ENCODE measurements at places on chromosomes 2 and 18. TPM values are rescaled to one million over a fixed set of nuclear protein-coding genes. Genes with fewer than 3 reads are reported as not detected.

Gene NLRC4
- 0.98 TPM for total RNA-seq

Gene ATAD2B
- total RNA-seq = 64.5 TPM

Gene COLEC11
- not detected for total RNA-seq

Gene UGT1A10
- not detected for total RNA-seq

Gene MERTK
- total RNA-seq = not detected

Gene TAF4B
- total RNA-seq = 13.4 TPM

GRCh38 chr2:33321236-33321771, 155.1 kb upstream of the RASGRP3 start:
- no peak overlapping the region for H3K27ac ChIP-seq
- DNase-seq = no peak
- no peaks in the 10 kb centered on the region for H3K36me3 ChIP-seq

DNA sequence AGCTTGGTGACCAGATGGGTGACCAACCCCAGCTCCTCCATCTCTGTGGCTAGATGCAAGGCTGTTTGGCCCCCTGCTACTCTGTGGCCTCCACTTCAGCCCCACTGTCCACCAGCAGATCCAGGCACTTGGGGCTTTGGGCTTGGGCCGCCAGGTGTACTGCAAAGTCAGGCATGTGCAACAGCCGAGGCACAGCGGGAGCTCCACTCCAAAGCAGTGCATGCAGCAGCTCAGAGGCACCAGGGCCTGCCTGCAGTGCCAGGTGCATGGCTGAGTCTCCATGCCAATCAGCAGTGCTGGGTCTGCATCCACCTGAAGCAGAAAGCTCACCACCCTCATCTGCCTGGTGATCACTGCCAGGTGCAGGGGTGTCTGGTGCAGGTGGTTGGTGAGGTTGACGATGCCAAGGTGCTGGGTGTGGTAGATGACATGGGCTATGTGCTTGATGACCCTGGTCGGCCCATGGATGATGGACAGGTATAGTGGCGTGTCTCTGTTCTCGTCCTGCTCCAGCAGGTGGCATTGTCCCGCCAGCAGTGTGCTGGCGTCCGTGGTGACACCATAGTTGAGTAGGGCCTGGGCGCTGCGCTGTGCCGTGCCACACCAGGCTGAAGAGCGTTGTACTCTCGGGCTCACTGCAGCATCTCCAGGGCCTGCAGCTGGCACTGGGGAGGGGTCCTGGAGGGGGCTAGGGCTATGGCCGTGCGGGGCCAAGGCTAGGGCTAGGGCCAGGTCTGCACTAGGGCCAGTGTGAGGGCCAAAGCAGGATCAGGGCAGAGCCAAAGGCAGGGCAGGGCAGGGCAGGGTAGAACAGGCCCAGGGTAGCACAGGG, 1.0 kb upstream of the ANKRD62 start:
- H3K27ac ChIP-seq = no peak overlapping the region
- no peaks in the 10 kb centered on the region for H3K27me3 ChIP-seq

- peaks cover 2% of the 10 kb centered on the region for H3K36me3 ChIP-seq
- no peak overlapping the region for H3K4me3 ChIP-seq
- peaks cover 5% of the 10 kb centered on the region for H3K4me1 ChIP-seq
These were observed 49.1 kb downstream of the C2orf76 start for GRCh38 chr2:119317554-119317953.

- H3K4me1 ChIP-seq = peaks cover 17% of the 10 kb centered on the region
- peak overlapping the region; percentile 73 for H3K27ac ChIP-seq
- H3K36me3 ChIP-seq = no peaks in the 10 kb centered on the region
- H3K27me3 ChIP-seq = no peaks in the 10 kb centered on the region
- H3K4me3 ChIP-seq = peak overlapping the region; percentile 36
These were observed 210.3 kb upstream of the RBMS1 start for GRCh38 chr2:160703648-160704585.

- no peak overlapping the region for H3K4me3 ChIP-seq
- peaks cover 18% of the 10 kb centered on the region for H3K27me3 ChIP-seq
- H3K27ac ChIP-seq = no peak overlapping the region
- H3K4me1 ChIP-seq = peaks cover 12% of the 10 kb centered on the region
- DNase-seq = no peak
These were observed 4.6 kb downstream of the DPP4 start for GRCh38 chr2:162069267-162069903.

DNA sequence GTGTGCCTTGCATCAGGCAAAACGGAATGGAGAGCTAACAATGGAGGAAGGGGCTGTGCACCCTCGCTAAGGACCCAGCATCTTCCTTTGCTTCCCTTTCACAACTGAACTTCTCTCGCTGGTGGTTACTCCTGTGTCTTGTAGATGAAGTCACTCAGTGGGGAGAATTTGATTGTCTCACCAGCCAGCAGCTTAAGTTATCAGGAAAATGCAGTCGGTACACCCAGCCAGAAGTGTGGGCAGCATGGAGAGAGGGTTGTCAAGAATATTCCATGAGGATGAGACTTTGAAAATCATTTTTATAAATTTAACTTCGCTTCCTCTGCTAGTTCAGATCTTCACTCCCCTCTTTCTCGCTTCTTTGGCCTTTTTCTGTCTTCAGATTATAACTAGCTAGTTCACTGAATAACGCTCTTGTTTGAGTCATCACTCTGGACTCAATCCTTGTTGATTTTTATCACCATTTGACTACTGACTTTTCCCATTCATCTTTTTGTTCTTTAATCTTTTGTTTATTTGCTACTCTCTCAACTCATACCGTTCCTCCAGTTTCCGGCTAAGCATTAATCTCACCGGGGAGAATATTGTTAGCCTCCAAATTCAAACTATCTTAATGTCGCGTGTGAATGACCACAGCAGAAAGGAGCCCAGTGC, 221.7 kb downstream of the CD226 start:
- H3K4me3 ChIP-seq = no peak overlapping the region
- H3K36me3 ChIP-seq = no peaks in the 10 kb centered on the region
- DNase-seq = no peak
- H3K27me3 ChIP-seq = no peaks in the 10 kb centered on the region

GRCh38 chr2:105406221-105406620, 7.4 kb upstream of the FHL2 start:
- H3K4me3 ChIP-seq = no peak overlapping the region
- no peaks in the 10 kb centered on the region for H3K36me3 ChIP-seq
- H3K27ac ChIP-seq = no peak overlapping the region

DNA sequence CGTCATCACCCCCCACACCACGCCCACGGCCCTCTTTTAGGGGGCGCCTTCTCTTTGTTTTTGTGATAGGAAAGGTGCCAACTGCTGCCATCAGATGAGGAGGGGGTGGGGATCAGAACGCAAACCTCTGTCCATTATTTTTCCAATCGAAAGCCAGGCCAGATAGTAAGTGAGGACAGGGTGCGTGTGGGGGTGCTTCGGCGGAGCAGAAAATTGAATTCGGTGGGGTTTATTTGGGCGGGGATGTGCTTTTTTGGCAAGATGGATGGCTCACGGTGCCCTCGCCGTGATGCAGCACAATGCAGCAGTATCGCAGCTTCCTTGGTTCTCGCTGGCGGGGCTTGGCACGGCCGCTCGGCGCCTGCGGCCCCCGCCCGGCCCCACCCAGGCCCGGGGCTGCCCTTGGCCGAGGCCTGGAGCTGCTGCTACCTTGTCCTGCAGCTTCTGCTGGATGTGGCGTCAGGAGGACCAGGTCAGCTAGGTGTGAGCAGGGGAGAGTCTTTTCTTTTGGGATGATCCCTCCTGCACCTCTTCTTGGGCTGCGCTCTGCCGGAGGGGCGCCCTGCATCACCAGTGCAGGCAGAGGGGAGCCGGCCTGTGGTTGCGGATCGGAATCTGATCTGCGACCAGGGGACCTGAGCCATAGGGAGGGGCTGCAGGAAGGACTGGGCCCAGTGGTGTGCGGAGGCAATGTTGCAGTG, 1.3 kb downstream of the SPTBN1 start:
- peaks cover 17% of the 10 kb centered on the region for H3K4me1 ChIP-seq
- no peaks in the 10 kb centered on the region for H3K36me3 ChIP-seq
- H3K27me3 ChIP-seq = peaks cover 38% of the 10 kb centered on the region
- peak overlapping the region; percentile 86 for H3K4me3 ChIP-seq

DNA sequence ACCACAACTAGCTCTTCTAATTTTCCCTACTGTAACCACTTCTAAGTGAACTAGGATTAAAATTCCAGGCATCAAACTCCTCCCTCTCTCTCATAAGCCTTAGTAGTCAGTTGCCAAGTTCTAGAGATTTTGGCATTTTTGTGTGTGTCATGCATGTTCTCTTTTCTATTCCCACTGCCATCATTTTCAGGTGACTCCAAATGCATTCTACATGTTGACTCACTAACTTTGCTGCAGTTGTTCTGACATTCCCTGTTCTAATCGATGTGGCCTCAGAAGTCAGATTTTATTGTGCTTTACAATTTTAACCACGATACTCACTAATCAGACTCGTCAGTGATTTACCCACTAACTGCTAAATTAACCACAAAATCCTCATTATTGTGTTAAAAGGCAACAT, 13.3 kb downstream of the DSC1 start:
- H3K36me3 ChIP-seq = no peaks in the 10 kb centered on the region
- no peak for DNase-seq
- no peaks in the 10 kb centered on the region for H3K27me3 ChIP-seq

DNA sequence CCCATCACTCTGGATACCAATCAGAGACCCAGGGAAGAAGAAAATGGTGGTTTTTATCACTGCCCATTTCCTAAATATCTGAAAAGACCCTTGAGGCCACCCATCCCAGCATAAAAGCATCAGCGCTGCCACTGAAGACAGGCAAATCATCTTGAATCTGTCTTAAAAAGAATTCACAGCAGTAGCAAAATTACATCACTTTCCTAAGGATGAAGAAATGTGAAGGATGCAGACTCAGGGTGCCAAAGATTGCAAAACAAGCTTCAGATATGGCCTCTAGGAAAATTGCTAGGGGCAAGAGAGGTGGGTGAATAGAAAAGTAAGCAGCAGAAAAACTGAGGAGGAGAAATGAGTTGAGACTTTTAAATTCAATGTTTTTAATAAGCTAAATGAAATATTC, 70.0 kb downstream of the SLC25A12 start:
- H3K4me1 ChIP-seq = no peaks in the 10 kb centered on the region
- no peaks in the 10 kb centered on the region for H3K27me3 ChIP-seq
- H3K36me3 ChIP-seq = peaks cover 51% of the 10 kb centered on the region
- no peak overlapping the region for H3K27ac ChIP-seq
- DNase-seq = no peak

DNA sequence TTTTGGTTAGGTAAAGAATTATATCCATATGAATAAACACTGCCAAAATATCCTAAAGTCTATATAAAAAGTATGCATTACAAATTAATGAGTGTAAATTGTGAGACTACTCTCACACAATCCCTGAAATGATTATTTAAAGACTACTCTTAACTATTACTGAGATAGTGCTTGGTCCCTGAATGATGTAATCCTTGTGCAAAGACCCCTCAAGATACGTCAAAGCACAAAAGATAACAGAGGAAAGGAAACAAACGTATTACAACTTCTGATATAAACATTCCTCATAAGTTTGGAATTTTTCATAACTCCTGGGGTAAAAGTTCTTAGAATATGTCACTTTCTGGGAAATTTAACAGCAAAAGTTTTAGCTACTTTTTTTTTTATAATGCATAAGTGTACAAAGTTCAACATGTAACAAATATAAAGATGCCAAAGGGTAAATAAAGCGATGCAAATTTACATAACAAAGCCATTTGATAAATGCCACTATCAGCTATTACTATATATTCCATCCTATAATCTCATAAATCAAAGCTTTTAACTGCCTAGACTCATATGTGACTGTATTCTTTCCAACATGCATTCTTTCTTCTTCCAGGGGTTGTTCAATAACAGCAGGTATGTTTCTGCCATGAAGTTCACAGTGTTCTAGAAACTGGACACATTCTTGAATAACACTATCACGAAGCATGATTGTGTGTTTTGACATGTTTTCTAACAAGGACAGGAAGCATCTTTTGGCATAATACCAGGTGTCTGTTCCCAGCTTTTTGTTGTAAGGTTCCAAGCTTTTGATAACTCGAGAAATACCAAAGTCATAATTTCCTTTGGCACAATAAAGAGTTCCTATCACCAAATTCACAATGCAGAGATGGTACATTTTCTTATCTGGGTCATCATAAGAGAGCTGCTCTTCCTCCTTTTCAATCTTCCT, 158.0 kb downstream of the AGPS start:
- peaks cover 8% of the 10 kb centered on the region for H3K36me3 ChIP-seq
- no peak for DNase-seq
- H3K27me3 ChIP-seq = no peaks in the 10 kb centered on the region
- H3K4me1 ChIP-seq = peaks cover 17% of the 10 kb centered on the region
- H3K27ac ChIP-seq = no peak overlapping the region
- no peak overlapping the region for H3K4me3 ChIP-seq

- no peak for DNase-seq
- H3K27ac ChIP-seq = no peak overlapping the region
- no peaks in the 10 kb centered on the region for H3K4me1 ChIP-seq
- no peak overlapping the region for H3K4me3 ChIP-seq
These were observed 80.3 kb downstream of the VSNL1 start for GRCh38 chr2:17620841-17621240.

- H3K27me3 ChIP-seq = peaks cover 8% of the 10 kb centered on the region
- no peak for DNase-seq
- no peaks in the 10 kb centered on the region for H3K4me1 ChIP-seq
- no peaks in the 10 kb centered on the region for H3K36me3 ChIP-seq
- no peak overlapping the region for H3K27ac ChIP-seq
These were observed 107.1 kb upstream of the POU3F3 start for GRCh38 chr2:104746858-104747257.

- peaks cover 3% of the 10 kb centered on the region for H3K4me1 ChIP-seq
- H3K36me3 ChIP-seq = no peaks in the 10 kb centered on the region
- no peak for DNase-seq
- no peak overlapping the region for H3K4me3 ChIP-seq
These were observed 173.5 kb downstream of the FSHR start for GRCh38 chr2:48980846-48981245.

DNA sequence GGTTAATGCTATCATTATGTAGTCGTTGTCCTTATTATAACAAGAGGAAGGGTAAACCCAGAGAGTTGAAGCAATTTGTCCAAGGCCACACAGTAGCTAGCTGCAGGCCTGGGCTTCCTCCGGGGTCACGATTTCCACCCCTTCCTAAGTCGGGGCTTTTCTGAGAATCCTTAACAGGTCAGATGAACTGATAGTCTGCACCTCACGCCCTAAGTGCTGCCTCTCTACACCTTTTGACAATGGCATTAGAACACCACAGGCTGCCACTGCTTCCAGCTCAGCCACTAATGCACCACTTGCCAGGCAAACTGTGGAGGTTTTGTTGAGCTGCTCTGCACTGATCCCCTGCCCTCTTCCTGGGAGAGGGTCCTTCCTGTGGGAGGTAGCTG, 37.7 kb downstream of the FOSL2 start:
- H3K4me1 ChIP-seq = no peaks in the 10 kb centered on the region
- no peak for DNase-seq
- H3K4me3 ChIP-seq = no peak overlapping the region
- no peaks in the 10 kb centered on the region for H3K36me3 ChIP-seq
- peaks cover 2% of the 10 kb centered on the region for H3K27me3 ChIP-seq

DNA sequence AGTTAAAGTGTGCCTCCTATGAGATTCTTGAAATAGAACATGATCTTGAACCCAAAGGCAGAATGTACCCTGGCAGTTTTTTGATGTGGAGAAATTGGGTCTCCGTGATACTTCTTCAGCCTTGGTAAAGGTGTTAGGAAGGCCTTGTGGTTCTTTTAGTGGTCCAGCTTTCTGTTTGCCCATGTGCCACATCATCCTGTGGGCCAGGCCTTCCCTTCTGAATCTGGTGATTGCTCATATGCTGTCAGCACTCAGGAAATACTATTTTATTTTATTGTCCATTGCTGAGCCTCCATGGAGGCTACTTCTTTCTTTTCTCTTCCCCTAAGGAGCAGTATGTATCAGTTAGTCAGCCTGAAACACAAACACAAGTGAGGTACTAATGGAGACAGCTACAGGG, 52.9 kb downstream of the CCDC141 start:
- no peak overlapping the region for H3K27ac ChIP-seq
- H3K4me3 ChIP-seq = no peak overlapping the region
- DNase-seq = no peak
- H3K36me3 ChIP-seq = peaks cover 2% of the 10 kb centered on the region
- H3K4me1 ChIP-seq = peaks cover 27% of the 10 kb centered on the region
- H3K27me3 ChIP-seq = no peaks in the 10 kb centered on the region

Measured in activated B cell treated with CpG ODN at 0.5 μM for 24 hours (primary cell).